Stimulated activated CD8-positive, alpha-beta memory T cell treated with anti-CD3 and anti-CD28 coated beads, Interleukin-4, amount 100 ng/mL, for 1 hour (primary cell): ENCODE measurements at places on chromosomes 2 and 18.

DNA sequence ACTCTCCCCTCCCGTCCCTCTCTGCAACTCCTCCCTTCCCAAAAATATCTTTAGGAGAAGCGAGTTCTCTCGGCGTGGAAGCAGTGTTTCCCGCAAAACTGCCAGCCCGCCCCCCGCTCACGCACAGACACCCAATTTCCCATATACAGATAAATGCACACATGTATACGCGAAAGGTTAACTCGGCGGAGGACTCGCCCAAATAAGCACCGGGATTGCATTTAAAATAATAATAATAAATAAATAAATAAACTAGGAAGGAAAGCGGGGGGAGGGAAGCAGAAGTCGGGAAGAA is 70.0 kb upstream of the PSMD14 start:
- no peak for DNase-seq

GRCh38 chr2:10305254-10305635 is 2.5 kb downstream of the HPCAL1 start:
- no peak for DNase-seq

DNA sequence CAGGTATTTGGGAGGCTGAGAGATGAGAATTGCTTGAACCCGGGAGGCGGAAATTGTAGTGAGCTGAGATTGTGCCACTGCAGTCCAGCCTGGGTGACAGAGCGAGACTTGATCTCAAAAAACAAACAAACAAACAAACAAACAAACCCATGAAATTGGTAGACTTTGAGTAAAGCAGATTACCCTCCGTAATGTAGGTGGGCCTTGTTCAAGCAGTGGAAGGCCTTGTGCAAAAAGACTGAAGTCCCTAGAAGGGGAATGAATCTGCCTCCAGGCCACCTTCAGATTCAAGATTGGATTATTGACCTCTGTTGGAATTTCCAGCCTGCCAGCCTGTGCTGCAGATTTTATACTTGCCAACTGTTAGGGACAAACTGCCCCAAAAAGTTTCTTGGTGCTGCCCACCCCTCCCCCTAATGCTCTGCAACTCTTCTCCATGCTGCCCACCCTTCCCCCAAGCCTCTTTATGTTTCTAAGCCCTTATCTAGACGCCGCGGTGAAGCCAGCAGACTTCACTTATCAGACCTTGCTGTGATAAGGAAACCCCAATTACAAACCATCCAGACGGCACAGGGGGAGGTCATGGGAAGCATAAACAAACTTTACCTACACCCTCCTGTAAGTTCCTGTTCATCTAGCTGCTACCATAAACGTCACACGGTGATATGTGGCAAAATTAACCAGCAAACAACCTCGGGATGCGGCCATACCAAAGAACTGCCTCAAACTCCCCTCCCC is 17.0 kb downstream of the CYP27A1 start:
- no peak for DNase-seq

DNA sequence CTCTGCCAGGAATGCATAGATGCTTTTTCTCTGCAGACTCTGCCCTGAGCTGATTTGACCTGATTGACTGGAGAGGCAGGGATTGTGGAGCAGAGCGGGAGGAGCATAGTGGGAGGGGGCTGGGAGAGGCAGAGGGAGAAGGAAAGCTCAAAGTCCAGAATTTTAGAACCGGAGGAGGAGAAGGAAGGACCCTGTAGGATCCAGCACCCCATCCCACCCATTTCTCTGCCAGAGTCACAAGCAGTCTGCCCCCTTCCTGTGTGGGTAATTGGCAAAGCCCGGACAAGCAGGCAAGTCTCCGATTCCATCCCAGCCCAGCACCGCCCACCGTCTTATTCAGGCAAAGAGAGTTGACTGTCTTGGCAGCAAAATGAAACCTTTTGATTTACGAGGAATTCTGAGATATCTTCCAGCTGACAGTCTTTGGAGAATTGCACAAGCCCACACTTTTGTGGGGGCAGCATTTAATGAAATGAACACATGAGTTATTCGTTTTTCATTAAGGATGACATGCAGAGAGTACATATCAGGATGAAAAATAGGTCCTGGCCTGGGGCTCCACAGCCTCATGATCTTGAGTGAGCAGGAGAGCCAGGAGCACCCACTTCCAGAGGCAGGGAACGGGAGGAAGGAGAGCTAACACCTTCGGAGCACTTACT is 103.1 kb downstream of the MCFD2 start:
- DNase-seq, result no peak

DNA sequence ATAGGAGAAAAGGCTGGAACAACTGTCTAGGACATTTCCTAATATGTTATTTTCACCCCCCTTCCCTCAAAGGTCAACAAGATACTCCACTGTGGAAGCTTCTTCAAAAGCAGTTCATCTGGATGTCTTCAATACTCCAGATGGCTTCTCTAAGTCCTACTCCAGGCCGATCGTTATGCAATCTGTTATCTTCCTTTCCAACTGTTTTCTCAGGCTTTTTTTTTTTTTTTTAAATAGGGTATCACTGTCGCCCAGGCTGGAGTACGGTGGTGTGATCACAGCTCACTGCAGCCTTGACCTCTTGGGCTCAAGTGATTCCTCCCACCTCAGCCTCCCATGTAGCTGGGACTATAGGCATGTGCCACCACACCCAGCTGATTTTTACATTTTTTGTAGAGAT is 26.3 kb downstream of the ATP8B1 start:
- no peak for DNase-seq

DNA sequence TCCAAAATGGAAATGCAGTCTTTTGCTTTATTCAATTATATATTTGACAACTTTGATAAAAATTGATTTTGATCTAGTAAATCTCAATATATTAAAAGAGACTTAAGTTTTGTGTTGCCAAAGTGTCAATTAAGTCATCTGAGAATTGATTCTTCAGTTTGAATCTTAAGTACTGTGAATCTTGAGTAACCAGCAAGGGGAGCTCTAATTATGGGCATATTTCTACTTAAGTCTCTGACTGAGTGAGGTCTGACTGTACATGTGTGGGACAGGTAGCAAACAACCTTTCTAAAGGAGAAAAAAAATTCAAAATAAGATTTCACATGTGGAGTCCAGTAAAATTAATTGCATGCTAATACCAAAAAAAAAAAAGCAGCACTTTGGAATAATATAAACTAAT is 503.7 kb upstream of the SLC8A1 start:
- DNase-seq, result no peak

GRCh38 chr2:11515490-11515981 is 18.3 kb upstream of the GREB1 start:
- no peak for DNase-seq

DNA sequence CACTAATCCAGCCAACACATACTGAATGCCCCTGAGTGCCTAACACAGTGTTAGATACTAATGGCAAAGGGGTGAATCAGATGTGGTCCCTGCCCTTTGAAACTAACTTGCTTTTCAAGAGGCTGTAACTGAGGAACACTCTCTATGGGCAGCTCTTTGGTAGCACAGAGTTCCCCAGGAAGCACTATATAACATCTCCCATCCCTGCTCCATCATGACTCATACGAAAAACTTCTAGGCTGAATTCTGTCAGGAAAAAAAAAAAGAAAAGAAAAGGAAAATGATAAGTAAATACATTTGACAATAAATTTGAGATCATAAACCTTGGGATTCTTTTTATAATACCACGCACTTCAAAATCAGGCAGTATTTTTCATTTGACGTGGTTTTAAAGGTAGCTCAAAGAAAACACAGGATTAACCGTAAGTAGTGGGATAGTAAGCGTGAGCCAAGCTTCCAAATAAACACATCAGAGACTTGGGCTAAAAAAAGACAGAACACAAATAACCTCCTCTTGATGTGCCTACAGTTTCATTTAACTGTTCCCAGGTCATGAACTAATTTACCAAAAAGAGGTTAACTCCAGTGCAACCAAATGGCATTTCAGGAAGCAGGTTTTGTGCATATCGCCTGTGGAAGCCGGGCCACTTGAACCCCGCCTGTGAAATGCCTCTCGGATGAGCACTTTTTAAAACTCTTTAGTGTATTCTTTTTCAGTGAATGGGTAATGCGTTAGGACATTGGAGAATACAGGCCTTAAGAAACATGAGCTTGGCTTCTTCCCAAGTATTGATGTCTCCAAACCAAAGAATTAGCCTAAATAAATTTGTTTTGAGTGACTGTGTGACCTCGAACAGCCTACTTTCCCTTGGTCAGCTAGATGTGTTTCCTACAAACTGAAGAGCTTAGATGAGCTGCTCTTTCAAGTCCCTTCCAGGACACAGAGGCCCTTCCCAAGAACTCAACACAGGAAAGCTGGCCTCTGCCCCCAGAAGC is 42.0 kb downstream of the RDH14 start:
- no peak for DNase-seq

DNA sequence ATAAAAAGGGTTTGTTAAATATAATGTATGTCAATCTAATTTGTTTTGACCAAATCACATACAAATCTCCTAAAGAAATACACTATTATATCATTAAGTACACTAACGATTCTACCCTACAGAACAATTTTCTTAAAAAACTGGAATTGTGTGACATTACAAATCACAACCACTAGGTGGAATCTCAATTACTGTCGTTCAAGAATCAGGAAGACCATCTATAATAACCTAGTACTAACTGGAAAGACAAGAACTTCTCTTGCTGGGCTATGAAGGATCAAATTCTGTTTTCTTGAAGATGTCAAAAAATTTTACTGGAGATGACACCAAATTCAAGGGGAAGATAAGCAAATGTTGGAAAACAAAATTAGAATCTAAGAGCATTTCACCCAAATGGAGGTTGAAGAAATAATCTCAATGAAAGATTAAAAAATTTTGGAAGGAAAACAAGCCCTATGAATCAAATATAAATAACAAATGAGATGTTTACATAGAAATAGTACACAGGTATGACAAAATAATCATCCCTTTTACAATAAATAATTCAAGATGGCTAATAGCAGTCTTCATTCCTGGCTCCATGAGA is 110.9 kb downstream of the STK39 start:
- no peak for DNase-seq
